ENCODE measurements at places on chromosomes 1 and 21. TPM values are rescaled to one million over a fixed set of nuclear protein-coding genes. Genes with fewer than 3 reads are reported as not detected.

The TDRD10 gene
- not detected for total RNA-seq

The MPL gene
- 2.3 TPM for total RNA-seq

The SDC3 gene
- 0.73 TPM for total RNA-seq

The FCRL6 gene
- 15.2 TPM for total RNA-seq

The RGS7 gene
- under 0.01 TPM for total RNA-seq

The OR2AK2 gene
- total RNA-seq = 0.10 TPM

The GCSAML gene
- 1.7 TPM for total RNA-seq

The CHI3L2 gene
- 12.9 TPM for total RNA-seq

The NBPF6 gene
- total RNA-seq = not detected

The C2CD4D gene
- 0.21 TPM for total RNA-seq

The LRRIQ3 gene
- 0.21 TPM for total RNA-seq

The CHI3L1 gene
- 0.94 TPM for total RNA-seq

The AMY2A gene
- total RNA-seq = not detected

The SLAMF6 gene
- total RNA-seq = 8.2 TPM

The RIPPLY3 gene
- not detected for total RNA-seq

The GLRX2 gene
- 2.3 TPM for total RNA-seq

The WNT9A gene
- total RNA-seq = under 0.01 TPM

The NLRP3 gene
- 648 TPM for total RNA-seq

The TFF2 gene
- not detected for total RNA-seq

The KIAA0040 gene
- 17.2 TPM for total RNA-seq

The EFNA1 gene
- total RNA-seq = 0.84 TPM

The MARK1 gene
- total RNA-seq = under 0.01 TPM

The KCNQ4 gene
- total RNA-seq = under 0.01 TPM

The AMPD1 gene
- not detected for total RNA-seq

The SPATA45 gene
- total RNA-seq = not detected

The RAB7B gene
- 0.10 TPM for total RNA-seq

The CELA3B gene
- total RNA-seq = not detected

The NGF gene
- total RNA-seq = not detected

The OR2L5 gene
- total RNA-seq = not detected

The LAMTOR2 gene
- 16.6 TPM for total RNA-seq

The FAM177B gene
- 0.63 TPM for total RNA-seq

The NKAIN1 gene
- under 0.01 TPM for total RNA-seq

The PRDM16 gene
- total RNA-seq = not detected

The ZFYVE9 gene
- 6.6 TPM for total RNA-seq

The ATAD3C gene
- total RNA-seq = 0.63 TPM

The OPN3 gene
- total RNA-seq = 14.0 TPM

The H6PD gene
- 10.5 TPM for total RNA-seq

Data from mononuclear cell (primary cell).